Dermis blood vessel endothelial cell (primary cell): ENCODE measurements at places on chromosomes 12 and 14.

DNA sequence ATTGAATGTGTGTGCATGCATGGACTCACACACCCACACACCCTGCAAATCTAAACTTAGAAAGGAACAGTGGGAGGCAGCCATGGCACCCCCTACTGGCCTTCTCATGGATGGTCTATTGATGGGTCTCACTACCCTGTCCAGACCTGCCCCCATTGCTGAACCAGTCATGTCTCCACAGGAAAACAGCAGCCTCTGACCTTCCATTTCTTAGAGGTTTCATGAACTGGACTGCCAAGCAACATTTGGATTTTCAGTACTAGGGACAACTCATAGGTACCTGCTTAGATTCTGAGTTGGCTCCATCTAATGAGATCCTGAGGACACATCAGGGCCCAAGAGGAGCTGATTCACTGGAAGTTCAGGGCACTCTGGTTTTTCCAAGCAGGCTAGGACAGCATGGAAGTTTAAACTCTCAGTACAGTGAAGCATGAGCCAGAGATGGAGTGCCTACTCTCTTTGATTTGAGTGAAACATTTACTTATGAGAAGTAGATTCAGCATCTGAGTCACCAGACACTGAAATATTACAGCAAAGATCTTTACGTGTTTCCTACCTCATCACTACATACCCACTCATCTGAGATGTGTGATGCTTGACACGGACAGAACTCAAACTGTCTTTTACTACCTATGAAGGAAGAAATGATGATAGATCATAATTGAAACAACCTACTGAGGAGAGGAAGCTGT lies 98.9 kb upstream of the PLEKHG7 start:
- no peak for DNase-seq

- no peak for DNase-seq
These were observed 192.1 kb downstream of the CPNE8 start for GRCh38 chr12:38713294-38713693.

DNA sequence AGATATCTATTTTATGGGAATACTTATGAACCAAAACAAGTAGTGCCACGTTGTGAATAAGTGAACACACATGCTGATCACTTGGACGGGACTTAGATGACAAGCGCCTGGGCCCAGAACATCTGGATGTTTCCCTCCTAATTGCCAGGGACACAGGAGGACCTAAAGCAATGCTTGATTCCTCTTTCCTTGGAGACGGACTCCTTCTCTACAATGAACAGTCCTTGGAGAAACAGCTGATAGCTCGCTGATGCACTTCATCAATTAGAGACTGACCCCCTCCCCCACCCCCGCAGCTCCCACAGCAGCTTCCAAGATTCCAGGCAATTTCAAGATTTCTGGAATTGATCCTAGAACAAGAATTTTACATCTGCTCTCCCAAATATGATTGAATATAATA lies 86.4 kb downstream of the ST8SIA1 start:
- DNase-seq, result no peak

- peak; percentile 97 for DNase-seq
These were observed 34.3 kb upstream of the TTC7B start for GRCh38 chr14:90850487-90850886.

GRCh38 chr12:77377622-77378021 lies 312.3 kb upstream of the E2F7 start:
- no peak for DNase-seq

GRCh38 chr12:92010853-92011701 lies 134.6 kb downstream of the BTG1 start:
- no peak for DNase-seq

DNA sequence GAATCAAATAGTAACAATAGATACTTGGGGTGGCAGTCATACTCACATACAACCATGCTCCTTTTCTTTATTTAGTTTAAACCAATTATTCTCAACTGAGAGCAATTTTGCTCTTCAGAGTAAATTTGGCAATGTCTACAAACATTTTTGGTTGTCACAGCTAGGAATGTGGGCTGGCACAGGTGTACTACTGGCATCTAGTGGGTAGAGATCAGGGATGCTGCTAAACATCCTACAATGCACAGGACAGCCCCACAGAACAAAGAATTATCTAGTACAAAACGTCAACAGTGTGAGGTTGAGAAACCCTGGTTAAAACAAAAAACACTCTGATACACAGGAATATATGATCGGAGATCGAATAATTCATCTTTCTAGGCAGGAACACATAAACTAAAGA lies 186.5 kb downstream of the NELL2 start:
- no peak for DNase-seq

DNA sequence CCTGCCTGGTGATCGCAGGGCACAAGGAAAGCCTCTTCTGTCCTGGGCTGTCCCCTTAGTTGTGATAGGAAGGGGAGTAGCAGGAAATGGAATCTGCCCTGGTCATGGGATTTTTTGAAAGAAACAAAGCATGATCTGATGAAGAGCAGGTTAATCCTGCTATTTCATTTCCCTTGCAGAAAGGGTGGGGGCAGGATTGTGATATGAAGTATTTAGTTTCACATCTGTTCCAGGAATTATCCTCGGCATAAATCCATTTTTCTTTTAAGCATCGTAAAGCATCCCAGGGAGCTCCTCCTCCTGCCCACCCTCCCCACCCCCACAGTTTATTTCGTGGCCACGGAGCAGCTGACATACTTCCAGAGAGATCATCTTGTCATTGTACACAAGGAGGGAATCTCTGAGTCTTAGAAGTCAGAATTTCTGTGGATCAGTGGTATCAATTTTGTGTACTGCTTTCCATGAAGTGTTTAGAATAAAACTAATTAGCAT lies 53.1 kb downstream of the TGFB3 start:
- DNase-seq, result peak; percentile 35

DNA sequence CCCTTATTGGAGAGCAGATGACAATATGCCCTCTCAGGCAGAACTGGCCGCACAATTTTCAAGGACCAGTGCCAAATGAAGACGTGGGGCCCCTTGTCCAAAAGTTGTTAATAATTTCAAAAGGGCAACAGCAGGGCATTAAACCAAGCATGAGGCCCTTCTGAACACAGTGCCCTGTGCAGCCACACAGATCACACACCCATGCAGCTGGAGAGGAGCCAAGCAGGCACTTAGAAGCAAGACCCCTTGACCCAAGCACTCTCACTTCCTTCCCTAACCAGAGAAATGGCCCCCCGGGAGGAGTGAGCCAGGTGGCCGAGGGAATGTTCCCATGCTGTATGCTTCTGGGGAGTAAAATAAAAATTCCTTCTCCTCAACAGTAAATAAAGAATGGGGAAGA lies 114.0 kb upstream of the TMPO start:
- DNase-seq, result peak; percentile 82

- no peak for DNase-seq
These were observed 11.2 kb downstream of the ATG2B start for GRCh38 chr14:96351986-96352385.

DNA sequence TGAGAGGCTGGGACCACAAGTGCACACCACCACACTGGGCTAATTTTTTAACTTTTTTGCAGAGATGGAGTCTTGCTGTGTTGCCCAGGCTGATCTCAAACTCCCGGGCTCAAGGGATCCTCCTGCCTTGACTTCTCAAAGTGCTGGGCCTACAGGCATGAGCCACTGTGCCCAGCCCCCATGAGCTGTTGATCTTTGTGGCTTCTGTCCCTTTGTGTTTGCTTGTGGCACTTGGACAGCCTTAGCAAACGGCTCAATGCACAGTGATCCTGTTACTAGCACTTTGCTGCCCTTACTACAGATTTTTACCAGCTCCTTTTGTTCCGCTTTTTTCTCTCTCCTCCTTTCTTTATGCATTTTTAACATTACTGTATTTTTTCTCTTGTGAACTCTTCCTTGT lies 25.3 kb upstream of the EVL start:
- DNase-seq, result no peak

DNA sequence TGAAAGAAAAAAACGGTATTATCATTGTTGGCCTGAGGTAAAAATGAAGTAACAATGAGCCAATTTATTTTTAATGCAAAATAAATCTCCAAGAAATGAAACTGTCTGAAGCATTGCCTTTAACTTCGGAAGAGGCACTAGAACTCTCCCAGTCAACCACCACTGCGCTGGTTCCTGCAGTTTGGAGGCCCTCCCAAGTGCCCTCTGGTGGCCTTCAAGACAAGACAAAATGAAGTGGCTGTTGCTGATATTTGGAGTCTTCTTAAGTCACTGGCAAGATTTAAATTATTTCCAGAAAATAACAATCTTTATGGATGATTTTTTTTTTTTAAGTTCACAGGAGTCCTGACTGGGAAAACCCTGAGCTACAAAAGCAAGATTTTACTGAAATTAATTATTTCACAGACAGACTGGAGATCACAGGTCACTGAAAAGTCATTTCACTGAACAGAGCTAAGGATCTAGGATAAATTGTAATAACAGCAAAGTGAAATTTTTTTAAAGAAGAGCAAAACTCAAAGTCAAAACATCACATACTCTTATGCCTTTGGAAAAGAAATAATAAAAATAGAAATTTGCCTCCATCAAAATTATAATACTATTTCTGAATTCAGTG lies 58.2 kb downstream of the DICER1 start:
- peak; percentile 61 for DNase-seq

DNA sequence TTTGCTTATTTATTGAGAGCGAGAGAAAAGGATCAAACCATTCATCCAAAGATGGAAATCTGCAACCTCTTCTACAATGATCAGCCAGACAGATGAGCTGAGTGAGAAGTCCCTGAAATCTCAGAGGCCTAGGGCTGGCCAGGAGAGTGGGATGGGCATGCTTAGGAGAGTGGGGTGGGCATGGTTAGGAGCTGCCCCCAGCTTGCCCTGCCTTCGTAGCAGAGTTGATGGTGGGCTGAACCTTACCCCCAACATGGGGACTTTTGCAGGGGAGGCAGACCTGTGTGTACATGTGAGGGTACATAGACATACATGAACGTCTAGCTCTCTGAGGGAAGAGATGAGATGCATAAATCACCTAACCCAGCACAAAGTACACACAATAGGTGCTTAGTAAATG lies 95.7 kb upstream of the ESRRB start:
- no peak for DNase-seq

GRCh38 chr12:47397664-47398281 lies 308.1 kb downstream of the RPAP3 start:
- DNase-seq, result peak; percentile 82

GRCh38 chr12:12613344-12613743 lies 1.7 kb downstream of the CREBL2 start:
- peak; percentile 30 for DNase-seq

- DNase-seq, result peak; percentile 1
These were observed 97.1 kb upstream of the SRRM4 start for GRCh38 chr12:118884226-118884625.

GRCh38 chr12:121494093-121494787 lies 86.6 kb downstream of the KDM2B start:
- DNase-seq, result peak; percentile 67

- no peak for DNase-seq
These were observed 21.8 kb upstream of the GXYLT1 start for GRCh38 chr12:42166501-42166900.

DNA sequence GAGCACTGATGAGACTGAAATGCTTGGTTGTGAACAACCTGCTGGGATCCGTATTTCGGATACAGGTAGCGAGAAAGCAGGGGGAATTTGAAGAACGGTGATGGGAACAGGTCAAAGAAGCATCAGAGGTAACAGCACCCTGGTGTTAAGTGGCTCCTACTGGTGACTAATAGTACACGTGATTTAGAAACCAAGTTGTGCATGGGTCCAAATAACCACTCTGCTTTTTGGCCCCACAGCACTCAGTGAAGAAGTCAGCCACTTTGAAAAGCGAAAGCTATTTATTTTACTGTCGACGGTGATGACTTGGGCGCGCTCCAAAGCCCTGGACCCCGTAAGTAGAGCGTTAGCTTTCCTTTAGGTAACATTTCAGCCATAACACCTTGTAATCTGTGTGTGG lies 16.7 kb downstream of the AK7 start:
- no peak for DNase-seq

DNA sequence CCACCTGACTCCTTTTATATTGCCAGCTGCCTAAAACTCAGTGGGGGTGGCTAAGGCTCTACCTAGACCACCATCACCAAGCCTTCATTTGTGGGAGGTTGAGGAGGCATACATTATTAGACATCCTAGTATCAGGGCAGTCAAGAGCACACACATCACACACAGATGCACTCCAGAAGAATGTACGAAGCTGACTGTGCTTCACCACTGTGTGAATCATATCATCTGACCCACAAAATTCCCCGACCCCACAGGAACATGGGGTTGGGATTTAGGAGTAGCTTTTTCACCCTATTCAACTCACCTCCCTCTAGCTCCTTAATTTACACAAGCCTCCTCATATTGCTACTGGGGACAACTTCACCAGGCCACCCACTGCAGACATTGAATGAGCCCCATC lies 64.8 kb upstream of the BDKRB2 start:
- no peak for DNase-seq

- DNase-seq, result peak; percentile 96
These were observed at the start of gene GAPDH for GRCh38 chr12:6533923-6534694. TSS of gene GAPDH (plus strand) at chr12:6534517. CDS start at chr12:6534833, 316 bp downstream.

DNA sequence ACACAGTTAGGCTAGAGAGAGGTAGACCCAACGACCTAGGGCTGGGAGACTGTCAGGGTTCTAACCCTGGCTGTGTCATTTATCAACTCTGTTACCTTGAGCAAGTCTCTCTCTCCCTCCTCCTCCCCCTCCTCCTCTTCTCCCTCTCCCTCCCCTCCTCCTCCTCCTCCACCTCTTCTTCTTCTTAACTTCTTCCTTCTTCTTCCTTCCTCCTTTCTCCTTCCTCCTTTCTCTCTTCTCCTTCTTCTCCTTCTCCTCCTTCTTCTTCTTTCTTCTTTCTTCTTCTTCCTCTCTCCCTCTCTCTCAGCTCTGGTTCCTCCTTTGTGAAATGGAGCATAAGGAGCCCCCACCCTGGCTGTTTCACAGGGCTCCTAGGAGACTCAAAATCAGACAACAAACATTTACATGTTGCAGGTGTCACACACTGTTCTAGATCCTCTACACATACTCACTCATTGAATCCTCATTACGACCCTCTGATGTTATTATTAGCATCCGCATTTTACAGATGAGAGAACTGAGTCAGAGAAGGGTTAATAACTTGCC lies 2.2 kb upstream of the KCNH3 start:
- no peak for DNase-seq

GRCh38 chr12:82852529-82852928 lies 165.8 kb downstream of the TMTC2 start:
- DNase-seq, result no peak
